Mesendoderm (in vitro differentiated cells): ENCODE measurements at places on chromosomes 4 and X.

GRCh38 chr4:155629183-155629825, 37.3 kb upstream of the GUCY1A1 start:
- no peak for DNase-seq

GRCh38 chr4:83067058-83067639, 32.2 kb downstream of the COPS4 start:
- DNase-seq: no peak

DNA sequence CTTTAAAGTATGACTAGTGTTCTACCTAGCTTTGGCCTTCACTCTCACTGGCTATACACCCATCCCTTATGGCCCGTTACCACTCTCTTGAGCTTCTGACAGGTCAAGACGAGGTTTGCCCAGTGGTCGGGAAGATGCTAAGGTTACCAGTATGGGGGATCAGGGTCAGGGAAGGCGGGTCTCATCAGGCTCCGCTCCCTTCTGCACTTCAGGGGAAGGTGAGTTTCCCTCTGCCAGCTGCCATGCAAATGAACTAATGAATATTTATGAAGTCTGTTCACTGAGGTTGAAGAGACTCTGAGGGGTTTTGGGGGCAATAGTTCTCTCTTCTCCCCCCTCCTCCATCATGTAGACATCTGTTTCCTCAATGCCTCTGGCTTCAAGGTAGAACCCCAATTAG, 6.6 kb downstream of the EFNB1 start:
- DNase-seq: no peak

DNA sequence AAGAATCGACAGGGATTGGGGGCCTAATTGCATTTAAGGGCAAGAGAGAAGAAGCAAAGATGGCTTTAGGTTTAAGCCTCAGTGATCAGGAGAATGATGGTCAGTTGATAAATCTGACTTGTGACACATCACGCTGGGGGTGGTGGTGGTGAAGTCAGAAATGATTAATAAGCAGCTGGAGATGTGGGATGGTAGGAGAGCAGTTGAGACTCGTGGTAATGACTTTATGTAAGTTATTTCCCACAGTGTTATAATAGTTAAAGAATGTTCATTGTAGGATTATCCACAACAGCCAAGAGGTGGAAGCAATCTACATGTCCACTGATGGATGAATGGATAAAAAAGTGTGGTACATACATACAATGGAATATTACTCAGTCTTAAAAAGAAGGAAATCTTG, 178.9 kb upstream of the GPC4 start:
- DNase-seq: no peak

GRCh38 chr4:122542411-122543236, 78.2 kb downstream of the IL21 start:
- no peak for DNase-seq

DNA sequence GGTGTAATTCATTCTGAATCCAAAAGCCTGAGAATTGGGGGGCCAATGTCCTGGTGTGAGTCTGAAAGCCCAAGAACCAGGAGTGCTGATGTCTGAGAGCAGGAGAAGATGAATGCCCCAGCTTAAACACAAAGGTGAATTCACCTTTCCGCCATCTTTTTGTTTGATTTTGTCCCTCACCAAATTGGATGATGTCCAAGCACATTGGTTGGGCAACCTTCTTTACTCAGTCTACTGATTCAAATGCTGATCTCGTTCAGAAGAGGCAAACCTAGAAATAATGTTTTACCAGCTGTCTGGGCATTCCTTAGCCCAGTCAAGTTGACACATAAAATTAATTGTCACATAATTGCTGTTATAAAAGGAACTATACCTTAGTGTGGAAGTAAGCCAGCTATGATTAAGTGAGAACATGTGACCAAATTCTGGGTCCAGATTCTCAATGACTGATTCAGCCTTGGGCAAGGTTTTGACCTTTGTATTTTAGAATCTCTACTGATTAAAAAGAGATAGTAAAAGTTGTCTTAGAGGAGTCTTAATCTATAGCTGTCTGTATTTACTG, 34.5 kb upstream of the SLC4A4 start:
- DNase-seq: no peak

GRCh38 chr4:165861363-165861762, 11.7 kb upstream of the TLL1 start:
- DNase-seq: no peak

GRCh38 chr4:165096776-165097175, 15.9 kb downstream of the TMEM192 start:
- DNase-seq: peak; percentile 50

DNA sequence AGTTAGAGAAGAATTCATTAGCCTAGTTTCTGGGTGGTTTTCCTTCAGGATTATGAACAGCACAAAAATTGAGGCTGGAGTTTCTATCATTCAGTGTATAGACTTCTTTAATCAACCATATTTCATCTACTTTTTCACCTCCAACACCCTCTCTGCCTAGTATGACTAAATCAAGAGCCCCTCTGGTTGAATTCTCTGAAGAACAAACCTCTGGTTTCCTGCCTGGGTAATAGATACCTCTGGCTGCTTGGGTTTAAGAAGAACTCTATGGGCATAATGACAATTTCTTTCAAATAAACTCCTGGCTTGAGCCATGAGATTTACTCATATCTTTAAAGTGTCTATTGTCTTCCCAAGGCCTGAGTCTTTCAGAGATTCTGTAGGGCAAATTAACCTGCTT, 66.5 kb downstream of the C4orf33 start:
- DNase-seq: no peak

DNA sequence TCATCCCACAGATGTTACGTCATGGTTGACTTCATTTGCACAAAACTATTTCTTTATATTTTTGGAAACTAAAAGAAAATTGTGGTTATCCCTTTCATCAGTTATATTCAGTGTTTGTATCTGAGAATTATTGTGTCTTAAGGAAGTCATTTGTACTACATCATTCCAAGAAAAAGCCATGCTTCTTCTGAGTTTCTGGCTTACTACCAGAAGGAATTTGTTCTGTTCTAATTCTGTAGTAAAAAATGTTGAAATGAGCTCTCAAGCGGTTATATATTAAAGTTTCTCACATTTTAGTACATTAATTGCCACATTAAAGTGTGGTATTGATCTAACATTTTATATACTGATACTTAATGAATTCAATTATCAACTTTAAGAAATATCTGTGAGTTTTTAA, 1844.5 kb downstream of the PCDH7 start:
- no peak for DNase-seq
